ENCODE measurements at places on chromosomes 3 and 15.

GRCh38 chr3:42535981-42536784, 33.7 kb downstream of the VIPR1 start:
- no peak for DNase-seq

- DNase-seq = no peak
Observed at GRCh38 chr15:50333229-50333628, 21.8 kb downstream of the GABPB1 start.

- no peak for DNase-seq
Observed at GRCh38 chr3:162443376-162443775, 946.8 kb downstream of the OTOL1 start.

GRCh38 chr15:98277602-98278001, 317.1 kb downstream of the ARRDC4 start:
- DNase-seq = no peak

- DNase-seq = no peak
Observed at GRCh38 chr3:143685491-143685890, 162.8 kb downstream of the SLC9A9 start.

DNA sequence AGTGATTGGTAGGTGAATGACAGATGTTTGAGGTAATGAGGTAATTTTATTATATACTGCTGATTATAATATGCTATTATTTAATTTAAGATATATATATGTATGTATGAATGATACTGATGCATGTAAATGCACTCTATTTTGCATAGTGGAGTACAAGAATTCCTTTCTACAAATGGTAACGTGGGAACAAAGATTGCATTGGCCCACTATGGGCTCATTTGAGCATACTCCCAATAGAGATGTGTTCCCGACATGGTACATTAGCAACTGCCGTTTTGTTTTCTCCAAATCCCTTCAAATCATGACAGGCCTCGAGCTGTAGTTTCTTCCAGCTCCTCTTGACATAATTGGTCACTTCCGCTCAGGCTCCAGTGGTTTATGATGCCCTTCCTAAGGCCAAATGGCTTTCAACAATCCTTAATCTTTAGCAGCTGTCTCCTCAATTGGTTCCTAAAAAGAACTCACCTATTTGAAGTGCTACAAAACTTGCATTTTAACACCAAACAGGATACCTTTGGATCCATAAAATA, 266.1 kb downstream of the ADAMTSL3 start:
- DNase-seq = no peak

DNA sequence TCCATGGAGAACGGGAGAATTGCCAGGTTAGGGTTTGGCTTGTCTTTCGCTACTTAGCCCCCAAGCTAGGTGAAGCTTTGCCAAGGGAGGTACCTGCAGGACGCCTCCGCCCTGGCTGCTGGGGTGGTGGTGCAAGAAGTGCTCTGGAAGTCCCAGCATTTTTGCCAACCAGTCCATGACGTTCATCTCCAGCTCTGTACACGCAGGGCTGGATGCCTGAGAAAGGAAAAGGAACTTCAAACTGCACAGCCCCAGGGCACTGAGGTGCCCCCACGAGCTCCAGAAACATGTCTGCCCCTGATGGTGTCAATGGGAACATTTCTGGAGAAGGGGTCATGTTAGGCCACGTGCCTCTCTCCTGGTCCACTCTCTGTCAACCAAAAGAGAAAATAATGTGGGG, 8.2 kb downstream of the HDC start:
- DNase-seq = no peak

GRCh38 chr15:29920515-29920914, 98.2 kb upstream of the TJP1 start:
- no peak for DNase-seq

- no peak for DNase-seq
Observed at GRCh38 chr3:153289334-153289808, 127.3 kb downstream of the RAP2B start.

DNA sequence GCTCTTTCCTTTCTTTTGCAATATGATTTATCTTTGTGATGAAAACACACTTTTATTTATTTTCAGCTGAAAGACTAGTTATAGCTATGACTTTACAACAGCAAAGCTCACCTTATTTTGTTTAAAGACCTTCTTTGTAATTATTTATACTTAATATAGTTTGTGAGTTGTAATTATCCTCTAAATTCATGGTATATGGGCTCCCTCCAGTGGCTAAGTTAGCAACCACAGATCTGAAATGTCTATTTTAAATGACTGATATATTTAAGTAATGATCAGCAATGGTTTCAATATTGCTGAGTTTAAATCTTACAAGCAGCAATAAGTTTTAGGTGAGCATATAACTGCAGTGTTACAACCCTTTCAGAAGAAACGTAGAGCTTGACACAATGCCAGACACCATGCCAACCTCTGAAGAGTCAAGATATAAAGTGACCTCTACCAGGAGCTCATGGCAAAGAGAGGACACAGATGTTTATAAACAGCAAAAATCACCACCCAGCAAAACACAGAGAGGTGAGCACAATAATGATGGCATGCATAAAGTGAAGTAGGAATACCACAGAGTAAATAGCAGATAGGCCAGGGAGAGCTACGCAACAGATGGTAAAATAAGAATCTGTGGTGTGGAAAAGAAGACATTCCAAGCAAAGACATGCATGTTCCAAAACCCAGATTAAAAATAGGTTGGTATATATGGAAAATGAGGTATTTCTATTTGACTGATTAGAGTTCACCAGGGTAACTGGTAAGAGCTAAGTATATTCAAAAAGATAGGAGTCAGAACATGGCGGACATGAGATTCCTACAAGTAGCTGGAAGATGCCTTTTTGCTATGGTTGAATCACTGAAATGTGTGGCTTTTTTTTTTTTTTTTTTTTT, 143.7 kb upstream of the ZNF385D start:
- DNase-seq = no peak

- no peak for DNase-seq
Observed at GRCh38 chr15:76979331-76979925, 15.5 kb upstream of the PSTPIP1 start.

GRCh38 chr15:84789762-84790161, 27.4 kb upstream of the ALPK3 start:
- no peak for DNase-seq

- DNase-seq = no peak
Observed at GRCh38 chr15:80264031-80264430, 12.0 kb upstream of the CTXND1 start.

DNA sequence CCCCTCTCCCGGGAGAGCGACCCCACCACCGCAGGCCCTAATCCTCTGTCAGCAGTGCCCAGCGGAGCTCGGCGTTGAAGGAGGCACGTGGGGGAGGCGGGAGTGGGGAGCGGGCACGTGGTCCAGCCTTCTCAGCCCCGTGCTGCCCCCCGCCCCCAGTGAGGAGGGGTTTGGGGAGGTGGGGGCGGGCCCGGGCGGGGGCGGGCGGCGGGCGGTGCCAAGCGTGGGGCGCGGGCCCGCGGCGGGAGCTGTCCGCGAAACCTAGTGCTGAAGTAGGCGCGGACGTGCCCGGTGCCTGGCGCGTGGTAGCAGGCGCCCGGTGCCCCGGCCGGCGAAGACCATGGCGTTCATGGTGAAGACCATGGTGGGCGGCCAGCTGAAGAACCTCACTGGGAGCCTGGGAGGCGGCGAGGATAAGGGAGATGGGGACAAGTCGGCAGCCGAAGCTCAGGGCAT, at the start of gene CPLX3:
Gene CPLX3, plus strand, starts transcription at position 264 of the 456 bp plus-strand sequence. Its CDS starts 77 bp downstream, at position 341.
- no peak for DNase-seq

- DNase-seq = no peak
Observed at GRCh38 chr3:53798144-53798543, 48.1 kb downstream of the CHDH start.

DNA sequence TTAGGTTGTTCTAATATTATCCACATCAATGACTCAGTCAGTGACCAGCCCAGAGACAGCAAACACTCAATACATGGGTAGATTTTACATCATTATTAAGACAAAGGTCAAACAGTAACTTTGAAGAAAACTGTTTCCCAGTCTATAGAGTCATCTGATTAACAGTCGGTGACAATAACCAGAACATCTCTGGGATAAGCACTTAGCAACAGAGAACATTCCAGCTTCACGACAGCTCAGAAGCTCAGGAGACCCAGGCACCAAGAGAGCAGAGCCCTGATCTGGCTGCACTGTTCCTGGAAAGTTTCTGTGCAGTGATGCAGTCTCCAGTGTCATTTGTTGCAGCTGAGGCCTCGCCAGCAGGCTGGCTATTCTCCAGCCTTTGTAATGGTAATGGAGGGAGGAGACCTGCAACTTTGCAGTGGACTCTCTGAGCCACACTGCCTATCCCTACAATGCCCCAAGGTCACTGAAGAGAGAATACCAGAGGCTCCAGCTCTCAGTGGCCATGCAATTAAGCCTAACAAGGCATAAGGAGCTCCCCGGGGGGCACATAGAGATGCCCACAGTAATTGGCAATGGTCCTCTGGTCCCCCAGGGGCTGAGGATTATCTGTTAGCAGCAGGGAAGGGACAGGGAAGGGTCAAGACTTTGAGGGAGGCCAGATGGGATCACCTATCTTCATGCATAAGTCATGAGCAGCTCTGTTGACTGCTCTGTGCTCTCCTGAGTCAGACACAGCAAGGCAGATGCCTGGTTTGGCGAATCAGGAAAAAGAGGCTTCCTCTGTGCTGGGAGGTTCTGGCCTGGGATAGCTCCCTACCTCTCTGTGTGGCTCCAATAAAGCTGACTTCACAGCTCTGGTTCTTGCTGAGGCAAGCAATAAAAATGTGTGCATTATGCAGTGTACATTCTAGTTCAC, 163.6 kb downstream of the CTNNB1 start:
- DNase-seq = no peak
